Kidney (tissue), 22 donors: ENCODE measurements at places on chromosomes 12 and 14. TPM values are rescaled to one million over a fixed set of nuclear protein-coding genes. Genes with fewer than 3 reads are reported as not detected.

- DNase-seq: no peak
Observed at GRCh38 chr14:68486033-68486732, 306.7 kb downstream of the ZFP36L1 start.

DNA sequence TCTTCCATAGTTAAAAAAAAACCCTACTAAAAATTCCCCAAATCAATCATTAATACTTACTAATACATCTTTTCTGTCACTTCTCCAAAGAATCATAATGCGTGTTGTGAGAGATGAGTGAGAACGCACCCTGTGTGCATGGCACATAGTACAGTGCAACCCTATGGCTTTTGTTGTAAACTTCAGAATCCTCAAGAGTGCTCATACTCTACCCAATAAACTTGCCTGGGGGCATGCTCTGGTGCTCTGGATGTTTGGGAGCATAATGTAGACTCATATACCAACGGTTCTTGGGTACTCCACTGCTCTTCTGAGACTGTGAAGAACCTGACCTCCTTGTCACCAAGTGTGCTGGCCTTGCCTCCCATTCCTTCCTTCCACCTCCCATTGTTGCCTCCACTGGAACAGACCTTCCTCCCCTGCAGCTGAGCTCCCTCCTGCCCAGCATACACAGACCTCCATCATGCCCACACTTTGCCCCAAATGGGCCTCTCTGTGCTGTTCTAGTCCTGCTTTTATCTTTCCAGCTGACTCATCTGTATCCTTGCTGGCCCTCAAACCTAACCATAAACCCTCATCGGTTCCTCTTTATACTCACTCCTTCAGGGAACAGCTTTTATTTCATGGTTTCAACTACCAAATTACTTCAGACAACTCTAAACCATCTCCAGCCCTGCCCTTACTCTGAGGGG is 8.9 kb downstream of the DCP1B start:
- DNase-seq: no peak

- no peak for DNase-seq
Observed at GRCh38 chr14:35643513-35643912, 109.5 kb downstream of the INSM2 start.

DNA sequence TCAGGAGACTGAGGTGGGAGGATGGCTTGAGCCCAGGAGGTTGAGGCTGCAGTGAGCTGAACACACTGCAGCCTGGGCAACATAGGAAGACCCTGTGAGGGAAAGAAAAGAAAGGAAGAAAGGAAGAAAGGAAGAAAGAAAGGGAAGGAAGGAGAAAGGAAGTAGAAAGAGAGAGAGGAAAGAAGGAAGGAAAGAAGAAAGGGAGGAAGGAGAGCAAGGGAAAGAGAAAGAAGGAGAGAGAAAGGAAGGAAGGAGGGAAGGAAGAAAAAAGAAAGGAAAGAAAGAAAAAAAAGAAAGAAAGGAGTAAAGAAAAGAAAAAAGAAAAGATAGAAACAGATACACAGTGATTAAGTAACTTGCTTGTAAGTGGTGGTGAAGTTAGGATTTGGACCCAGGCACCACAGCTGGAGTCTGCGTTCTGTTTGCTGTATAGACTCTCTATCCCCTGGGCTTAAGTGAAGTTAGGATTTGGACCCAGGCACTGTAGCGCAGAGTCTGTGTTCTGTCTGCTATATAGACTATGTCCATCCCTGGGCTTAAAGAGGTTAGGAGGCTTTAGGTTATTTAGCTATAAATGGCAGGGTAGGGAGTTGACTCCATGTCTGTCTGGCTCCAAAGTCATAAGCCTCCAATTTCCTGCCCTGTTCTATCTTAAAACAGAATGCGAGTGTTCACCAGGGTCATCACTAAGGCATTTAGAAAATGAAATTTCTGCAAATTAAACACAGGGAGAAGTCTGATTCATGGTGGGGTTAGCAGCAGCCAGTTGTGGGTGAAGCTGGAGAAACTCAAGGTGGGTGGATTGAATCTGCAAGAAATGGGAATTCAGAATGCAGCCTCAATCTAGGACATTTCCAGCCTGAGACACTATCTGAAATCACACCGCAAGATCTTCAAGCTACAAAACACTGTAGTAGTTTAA is 13.3 kb upstream of the C12orf75 start:
- no peak for DNase-seq

GRCh38 chr14:98138666-98139065 is 1133.3 kb downstream of the BCL11B start:
- DNase-seq: peak; percentile 62

DNA sequence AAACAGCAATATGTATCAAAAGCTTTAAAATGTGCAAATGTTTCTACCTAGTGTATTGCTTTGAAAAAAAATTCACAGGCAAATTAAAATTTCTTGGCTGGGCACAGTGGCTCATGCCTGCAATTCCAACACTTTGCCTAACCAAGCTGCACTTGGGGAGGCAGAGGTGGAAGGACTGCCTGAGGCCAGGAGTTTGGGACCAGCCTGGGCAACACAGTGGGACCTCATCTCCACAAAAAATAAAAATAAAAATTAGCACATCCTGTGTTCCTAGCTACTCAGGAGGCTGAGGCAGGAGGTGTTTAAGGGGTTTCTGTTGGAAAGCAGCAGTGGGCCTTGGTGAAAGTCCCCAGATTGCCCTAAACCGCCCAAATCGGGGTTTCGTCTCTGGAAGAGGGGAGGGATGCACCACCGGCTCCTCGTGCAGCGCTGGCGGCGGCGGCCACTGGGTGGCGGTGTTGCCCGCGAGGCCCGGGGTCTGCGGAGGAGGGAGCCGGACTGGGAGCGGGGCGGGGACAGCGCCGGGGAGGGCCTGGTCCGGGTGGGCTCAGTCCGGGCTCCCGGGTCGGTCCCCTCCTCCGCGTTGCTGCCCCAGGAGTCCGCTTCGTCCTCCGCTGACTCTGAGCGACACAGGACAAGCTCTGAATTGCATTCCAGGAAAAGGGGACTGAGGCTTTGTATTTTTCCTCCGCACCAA is 265.6 kb downstream of the AACS start:
- peak; percentile 84 for DNase-seq

- no peak for DNase-seq
Observed at GRCh38 chr14:96624661-96625425, 122.7 kb downstream of the PAPOLA start.

GRCh38 chr14:81129242-81129641 is 91.5 kb downstream of the GTF2A1 start:
- DNase-seq: no peak

DNA sequence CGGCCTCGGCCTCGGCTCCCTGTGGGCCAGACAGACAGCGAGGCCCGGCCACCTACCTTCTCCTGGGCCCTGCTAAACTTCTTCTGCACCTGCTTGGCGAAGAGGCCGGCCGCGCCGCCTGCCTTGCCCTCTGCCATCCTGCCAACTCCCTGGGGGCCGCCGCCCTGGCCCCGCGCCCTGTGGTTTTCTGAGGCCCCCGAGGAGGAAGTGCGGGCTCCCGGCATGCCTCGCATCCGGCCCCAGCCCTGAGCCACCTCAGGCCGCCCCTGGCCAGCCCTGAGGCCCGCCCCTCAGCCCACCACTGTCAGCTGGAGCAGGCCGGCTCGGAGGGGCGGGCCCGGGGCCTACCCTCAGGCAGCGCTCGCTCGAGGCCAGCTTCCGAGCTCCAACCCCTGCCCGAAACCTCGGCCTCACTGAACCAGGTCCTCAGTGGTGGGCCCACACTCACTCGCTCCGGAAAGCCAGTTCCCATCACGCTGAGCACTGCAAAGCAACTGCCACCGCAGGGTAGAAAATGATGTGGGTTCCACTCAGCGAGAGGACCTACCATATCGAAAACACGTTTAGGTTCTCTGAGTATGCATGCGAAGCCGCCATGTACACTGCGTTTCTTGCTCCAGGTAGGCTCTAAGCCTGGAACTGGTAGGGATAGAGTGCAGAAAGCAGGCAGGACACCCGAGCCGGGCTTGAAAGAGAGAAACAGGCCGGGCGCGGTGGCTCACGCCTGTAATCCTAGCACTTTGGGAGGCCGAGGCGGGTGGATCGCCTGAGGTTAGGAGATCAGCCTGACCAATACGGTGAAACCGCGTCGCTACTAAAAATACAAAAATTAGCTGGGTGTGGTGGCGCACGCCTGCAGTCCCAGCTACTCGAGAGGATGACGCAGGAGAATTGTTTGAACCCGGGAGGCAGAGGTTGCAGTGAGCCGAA is at the start of gene BIN2:
Gene BIN2, minus strand, starts transcription at position 209 of the 930 bp plus-strand sequence. Its CDS starts 72 bp downstream, at position 137.
- DNase-seq: no peak

DNA sequence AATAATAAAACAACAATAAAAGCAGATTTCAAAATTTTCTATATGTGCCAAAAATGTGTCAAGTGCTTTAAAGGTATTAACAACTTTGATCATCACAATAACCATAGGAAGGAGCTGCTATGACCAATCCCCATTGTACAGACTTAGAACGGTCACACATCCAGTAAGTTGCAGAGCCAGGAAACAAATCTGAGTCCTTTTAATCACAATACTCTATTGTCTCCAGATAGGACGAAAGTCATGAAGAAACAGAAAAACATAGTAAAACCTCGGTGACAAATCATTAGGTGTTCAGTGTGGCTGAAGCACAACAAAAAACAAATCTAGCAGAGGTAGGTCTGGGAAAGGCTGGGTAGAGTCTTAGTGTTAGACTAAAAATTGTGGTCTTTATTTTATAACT is 178.8 kb downstream of the GRIP1 start:
- no peak for DNase-seq

DNA sequence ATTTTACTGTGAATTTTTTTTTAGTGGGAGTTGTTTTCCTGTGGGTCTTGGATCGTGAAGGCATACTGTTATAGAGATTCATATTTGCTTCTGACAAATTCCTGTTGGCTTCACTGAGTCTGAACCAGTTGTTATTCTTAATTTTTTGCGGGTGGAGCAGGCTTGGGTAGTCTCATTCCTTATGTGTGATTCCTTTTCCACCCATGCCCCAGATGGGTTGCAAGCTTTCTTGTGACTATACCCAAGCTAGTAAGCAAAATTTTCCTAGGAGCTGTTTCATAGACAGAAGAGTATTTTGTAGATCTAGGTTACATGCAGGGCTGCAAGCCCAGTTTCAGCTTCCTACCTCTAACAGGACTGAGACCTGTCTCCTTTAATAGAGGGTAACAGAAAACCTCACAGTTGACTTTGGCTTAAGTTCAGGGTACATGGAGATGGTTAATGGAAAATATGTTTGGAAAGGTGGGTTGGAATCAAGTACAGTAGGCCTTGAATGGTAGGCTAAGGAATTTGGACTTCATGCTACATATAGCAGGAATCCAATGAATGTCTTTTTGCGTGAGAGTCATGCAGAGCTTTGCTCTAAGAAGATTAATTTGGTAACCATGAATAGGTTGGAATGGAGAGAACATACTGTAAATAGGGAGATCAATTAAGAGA is 29.0 kb downstream of the TRMT5 start:
- DNase-seq: no peak

DNA sequence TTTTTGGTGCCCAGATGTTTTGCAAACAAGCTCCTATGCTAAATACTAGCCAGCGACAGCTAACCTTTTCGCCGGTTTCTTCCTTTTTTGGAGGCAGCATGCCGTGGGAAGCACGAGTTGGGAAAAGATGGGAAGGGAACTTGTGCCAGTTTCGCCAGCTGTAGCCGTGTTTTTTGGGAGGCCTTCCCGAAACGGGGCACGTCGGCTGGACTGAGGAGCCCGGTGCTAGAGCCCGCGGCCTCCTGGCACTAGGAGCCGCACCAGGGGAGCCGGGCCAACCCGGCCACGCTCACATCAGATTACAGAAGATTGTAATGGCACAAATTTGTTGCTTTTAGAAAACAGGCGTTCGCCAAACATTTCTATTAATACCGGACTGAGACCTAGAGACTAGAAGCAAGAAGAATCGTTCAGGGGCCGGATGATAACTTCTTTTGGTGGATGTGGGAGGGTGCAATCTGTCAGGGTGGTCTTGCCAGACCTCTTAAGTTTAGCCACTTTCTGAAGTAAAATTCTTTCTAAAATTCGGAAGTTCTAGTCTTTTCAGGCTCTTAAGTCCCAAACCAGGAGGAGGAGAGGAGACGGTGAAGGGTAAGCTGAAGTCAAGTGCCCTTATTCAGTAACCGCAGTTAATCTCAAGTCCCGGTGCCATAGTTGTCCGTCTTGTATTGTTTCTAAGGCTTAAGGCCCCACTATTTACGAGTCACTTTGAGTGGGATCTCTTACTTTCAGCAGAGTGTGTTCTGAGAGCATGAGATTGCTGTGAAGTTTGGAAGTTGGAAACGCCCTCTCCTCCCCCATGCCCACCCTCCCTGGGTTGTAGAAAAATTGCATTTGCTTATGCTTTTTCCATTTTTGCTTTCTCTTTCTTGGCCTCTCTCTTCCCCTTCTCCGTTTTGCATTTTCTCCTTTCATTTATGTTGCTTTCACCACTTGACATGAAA is 1.3 kb downstream of the RASSF3 start:
- peak; percentile 23 for DNase-seq

- no peak for DNase-seq
Observed at GRCh38 chr14:58109744-58110143, 42.3 kb downstream of the ARMH4 start.

DNA sequence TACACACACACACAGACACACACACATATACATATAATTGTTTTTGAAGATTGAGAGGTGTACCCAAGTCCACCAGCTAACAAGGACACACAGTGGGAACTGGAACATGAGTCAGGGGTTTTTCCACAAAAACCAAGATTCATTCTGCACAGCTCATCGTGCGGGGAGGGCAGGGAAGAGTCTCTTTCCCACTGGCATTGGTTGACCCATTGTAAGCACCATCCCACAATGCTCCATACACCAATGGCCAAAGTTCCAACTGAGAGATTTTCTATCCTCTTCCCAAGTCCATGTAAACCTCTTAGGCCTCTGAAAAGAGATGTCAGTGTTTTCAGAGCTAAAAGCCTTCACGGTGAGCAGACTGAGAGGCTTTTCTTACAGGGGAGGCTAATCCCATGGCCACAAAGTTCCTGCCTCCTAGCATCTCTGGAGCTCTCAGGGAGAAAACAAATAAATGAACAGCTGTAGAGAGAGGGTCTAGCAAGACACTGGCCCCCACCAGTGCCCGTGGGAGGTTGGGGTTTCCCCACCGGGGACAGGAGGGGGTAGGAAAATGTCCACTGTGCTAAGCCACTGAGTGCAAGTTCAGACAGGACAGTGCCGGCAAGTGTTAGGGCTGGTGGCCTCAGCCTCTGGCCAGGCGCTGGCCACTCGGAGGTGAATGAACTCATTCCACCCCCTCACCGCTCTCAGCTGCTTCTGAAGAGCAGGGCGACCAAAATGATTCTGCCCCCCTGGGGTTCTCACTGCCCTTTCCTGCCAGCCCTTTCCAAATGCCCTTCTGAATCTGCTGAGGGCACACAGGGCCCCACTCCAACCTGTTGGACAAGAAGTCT is 21.5 kb upstream of the TC2N start:
- peak; percentile 53 for DNase-seq

GRCh38 chr14:65940056-65940735 is 527.7 kb downstream of the FUT8 start:
- DNase-seq: no peak

Gene GPR68
- 0.82 TPM for polyA plus RNA-seq

Gene KRT6C
- polyA plus RNA-seq: not detected

Gene SLC39A2
- not detected for polyA plus RNA-seq

Gene SYNJ2BP
- polyA plus RNA-seq: 29.9 TPM

Gene SLC5A8
- 2.7 TPM for polyA plus RNA-seq

Gene SDSL
- polyA plus RNA-seq: 116 TPM

Gene KSR2
- 0.34 TPM for polyA plus RNA-seq

Gene IFI27
- polyA plus RNA-seq: 356 TPM

Gene GAS2L3
- polyA plus RNA-seq: 1.7 TPM

Gene MAGOHB
- polyA plus RNA-seq: 31.7 TPM

Gene RERGL
- polyA plus RNA-seq: 48.4 TPM

Gene KRT75
- not detected for polyA plus RNA-seq

Gene RHOJ
- polyA plus RNA-seq: 4.0 TPM

Gene DBX2
- not detected for polyA plus RNA-seq
